ENCODE measurements at places on chromosomes 12 and 14.

GRCh38 chr12:53200458-53201176, 6.4 kb downstream of the ITGB7 start:
- DNase-seq = no peak

DNA sequence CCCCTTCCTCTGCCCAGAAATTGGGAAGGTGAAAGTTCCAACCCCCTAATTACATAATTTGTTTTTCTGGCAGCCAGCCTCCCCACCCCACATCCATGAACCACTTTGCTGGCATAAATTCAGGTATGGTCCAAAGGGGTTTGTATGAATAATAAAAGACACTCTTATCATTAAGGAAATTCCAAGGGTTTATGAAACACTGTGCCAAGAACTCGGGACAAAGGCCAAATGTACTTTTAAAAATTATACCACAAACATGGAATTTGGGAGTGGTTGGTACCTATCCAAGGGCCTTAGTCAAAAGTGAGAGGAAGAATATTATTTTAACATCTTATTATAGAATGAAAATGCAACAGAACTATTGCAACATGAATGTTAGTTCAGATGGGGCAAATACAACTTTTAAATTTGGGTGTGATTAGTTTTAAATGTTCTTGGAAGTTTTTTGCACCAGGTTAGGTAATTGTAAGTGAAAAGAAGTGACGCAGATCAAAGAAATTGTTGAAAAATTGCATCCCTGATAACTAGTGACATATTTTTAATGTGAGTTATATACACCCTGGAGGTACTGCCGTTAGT, 217.8 kb downstream of the TMEM117 start:
- no peak for DNase-seq

DNA sequence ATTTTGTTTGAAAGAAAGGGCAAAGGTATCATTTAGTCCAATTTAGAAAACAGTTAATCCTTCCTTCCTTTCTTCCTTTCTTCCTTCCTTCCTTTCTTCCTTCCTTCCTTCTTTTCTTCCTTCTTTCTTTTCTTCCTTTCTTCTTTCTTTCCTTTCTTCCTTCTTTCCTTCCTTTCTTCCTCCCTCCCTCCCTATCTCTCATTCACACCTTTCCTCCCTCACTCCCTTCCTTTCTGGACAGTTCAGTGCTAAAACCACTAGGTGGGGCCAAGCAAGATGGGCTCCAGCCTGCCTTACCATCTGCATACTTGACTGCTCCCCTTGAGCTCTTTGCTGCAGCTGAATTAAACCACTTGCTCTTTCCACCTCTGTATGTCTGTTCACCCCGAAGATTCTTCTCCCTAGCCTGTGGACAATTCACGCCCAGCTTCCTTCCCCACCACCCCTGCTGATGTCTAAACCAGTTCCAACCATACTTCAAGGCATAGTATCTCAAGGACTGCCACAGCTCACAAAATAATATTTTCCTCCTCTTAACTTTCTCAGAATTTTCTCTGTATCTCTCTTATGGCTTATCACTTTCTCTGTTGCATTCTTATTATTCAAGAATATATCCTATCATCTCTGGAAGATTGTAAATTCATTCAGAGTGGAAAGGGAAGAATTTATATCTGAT, 78.0 kb downstream of the DBX2 start:
- DNase-seq = no peak

- DNase-seq = no peak
Measured at GRCh38 chr12:92079054-92079385, 66.6 kb downstream of the BTG1 start.

- DNase-seq = no peak
Measured at GRCh38 chr12:127041985-127042625, 1224.9 kb upstream of the TMEM132C start.

GRCh38 chr12:79373896-79374499, 316.8 kb downstream of the PAWR start:
- peak; percentile 12 for DNase-seq

GRCh38 chr12:113142173-113142885, 6.8 kb upstream of the RASAL1 start:
- DNase-seq = no peak

- no peak for DNase-seq
Measured at GRCh38 chr14:29352706-29353080, 575.0 kb downstream of the PRKD1 start.

GRCh38 chr14:87312169-87312893, 680.7 kb downstream of the GALC start:
- no peak for DNase-seq

DNA sequence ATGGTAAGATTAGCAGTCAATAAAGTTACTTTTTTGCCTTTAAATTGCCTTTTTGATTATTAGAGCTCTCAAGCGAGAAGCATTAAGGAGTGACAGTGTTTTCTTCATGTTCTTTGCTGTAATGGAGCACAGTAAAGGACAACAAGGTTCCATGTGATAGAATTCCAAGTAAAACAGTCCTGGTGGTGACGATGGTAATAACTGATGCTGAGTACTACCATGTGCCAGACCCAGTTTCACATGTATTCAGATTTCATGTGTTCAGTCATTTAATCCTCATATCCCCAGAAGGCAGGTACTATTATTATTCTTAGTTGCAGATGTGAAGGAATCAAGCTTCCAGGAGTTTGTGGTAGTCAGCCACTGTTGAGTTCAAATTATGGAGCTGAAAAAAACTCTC, 79.0 kb downstream of the FRMD6 start:
- DNase-seq = no peak

DNA sequence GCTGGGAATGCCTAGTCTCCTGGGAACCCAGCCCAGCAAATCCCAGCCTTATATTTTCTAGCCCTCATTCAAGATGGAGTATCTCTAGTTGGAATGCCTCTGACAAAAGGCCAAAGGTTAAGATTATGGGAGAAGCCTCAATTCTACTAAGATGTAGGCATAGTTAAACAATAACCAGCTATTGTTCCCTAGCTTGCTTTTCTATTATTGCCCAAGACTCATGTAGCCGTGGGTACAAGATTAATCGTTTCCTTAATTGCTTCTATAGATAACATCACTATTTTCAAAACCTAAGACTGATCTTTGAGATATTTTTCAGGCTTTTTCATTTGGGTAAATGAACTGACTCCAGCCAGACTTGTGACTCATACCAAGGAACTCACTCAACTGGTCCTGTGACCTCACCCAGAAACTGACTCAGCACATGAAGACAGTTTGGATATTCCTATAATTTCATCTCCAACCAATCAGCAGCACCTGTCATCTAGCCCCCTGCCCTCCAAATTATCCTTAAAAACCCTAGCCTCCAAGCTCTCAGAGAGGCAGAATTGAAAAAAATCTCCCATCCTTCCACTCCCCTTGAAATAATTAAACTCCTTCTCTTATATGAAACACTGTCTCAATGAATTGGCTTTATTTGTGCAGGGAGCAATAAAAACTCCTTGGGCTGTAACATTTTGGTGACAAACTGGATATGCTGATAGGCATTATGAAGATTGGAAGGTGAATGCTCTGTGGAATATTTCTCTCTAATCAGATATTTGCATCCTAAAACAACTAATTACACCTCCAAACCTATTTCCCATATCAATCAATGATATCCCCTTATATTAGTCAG, 589.0 kb downstream of the C12orf50 start:
- no peak for DNase-seq

- no peak for DNase-seq
Measured at GRCh38 chr14:73014105-73014504, 12.8 kb downstream of the ZFYVE1 start.

- no peak for DNase-seq
Measured at GRCh38 chr12:85422762-85423161, 142.7 kb downstream of the ALX1 start.

DNA sequence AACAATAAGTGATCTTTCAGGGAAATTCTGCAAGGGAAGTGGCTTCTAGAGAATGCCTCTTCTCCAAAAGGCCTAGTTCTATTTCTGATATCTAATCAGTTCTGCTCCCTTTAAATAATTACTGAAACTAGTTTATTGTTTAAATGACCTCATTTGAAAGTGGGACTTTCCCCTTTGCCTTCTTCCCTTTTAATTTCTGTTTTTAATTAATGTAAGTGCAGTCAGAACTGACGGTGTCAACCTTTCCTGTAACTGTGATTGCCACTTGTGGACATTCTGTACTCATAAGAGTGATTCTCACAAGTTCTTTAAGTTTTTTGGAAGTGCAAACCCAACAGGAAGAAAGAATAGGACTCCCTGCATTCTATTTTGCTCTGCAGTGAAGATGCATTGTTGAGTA, 265.3 kb upstream of the PLEKHG7 start:
- no peak for DNase-seq

DNA sequence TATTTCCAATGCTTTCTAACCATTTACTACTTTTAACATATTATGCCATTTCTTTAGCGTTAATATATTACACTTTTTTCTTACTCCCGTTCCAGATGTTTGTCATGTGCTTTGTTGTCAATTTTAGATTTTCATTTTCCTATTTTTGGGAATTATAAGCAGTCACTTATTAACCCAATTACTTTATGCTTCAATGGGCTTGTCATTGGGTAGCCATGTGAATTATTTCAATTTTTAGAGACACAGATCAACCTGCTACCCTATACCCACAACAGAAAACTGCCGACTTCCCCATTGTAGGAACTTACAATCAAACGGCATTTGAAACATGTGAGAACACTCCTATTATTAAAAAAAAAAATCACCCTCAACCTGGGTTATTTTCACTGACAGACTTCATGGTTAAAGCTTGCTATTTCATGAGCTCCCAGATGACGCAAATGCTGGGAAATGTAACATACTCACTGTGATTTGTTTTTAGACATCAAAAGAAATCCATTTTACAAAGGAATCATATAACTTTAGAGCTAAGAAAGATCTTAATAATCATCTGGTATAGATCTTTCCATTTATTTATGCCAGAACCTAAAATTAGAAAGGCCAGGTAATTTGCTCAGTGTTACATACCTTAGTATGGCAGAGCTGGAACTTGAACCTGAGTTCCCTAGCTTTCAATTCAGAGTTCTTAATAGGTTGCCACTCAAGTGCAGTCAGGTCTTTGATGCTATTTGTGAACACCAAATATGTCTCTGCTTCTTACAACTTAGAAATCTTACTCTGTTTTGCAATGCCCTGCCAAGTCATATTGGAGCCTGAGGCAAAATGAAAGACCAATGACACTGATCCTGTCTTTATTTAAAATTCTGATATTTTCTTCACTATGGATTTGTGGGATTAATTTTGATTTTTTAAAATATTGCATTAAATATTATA, 340.4 kb downstream of the RAD51B start:
- DNase-seq = no peak

DNA sequence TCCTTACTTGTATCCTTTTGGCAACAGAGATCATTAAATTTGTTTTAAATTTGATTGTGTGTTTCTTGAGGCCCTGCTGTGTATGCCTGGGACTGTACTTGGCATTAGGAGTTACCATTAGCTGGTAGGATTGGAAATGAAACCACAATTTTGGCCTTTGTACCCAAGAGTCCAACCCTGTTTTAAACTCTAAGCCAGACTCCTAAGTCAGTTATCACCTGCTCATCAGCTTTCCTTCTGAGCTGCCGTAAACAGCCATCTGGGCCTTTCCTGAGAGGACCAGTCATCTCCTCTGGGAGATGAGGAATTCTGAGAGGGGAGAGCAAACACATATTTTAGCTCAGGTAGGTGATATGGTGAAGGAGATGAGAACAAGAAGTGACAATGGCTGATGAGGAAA, 74.3 kb upstream of the SRSF5 start:
- no peak for DNase-seq

GRCh38 chr14:68412505-68413465, 380.1 kb downstream of the ZFP36L1 start:
- DNase-seq = no peak

DNA sequence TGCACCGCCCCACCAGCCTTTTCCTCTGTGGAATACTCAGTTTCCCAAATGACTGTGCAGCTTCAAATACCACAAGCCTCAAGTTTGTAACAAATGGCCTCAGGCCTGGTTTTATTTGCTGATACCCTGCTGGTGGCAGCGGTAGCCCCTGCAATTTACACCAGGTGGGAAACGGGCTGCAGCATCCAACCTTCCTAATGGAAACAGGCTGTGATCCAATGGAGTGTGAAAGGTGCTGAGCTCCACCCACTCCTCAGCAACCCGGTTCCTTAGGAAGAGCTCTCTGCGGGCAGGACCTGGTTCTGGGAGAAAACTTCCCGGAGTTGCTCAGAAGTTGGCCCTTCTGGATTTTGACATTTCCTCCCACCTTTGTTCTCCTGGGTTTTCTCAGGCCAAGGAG, 41.7 kb upstream of the LTA4H start:
- no peak for DNase-seq

DNA sequence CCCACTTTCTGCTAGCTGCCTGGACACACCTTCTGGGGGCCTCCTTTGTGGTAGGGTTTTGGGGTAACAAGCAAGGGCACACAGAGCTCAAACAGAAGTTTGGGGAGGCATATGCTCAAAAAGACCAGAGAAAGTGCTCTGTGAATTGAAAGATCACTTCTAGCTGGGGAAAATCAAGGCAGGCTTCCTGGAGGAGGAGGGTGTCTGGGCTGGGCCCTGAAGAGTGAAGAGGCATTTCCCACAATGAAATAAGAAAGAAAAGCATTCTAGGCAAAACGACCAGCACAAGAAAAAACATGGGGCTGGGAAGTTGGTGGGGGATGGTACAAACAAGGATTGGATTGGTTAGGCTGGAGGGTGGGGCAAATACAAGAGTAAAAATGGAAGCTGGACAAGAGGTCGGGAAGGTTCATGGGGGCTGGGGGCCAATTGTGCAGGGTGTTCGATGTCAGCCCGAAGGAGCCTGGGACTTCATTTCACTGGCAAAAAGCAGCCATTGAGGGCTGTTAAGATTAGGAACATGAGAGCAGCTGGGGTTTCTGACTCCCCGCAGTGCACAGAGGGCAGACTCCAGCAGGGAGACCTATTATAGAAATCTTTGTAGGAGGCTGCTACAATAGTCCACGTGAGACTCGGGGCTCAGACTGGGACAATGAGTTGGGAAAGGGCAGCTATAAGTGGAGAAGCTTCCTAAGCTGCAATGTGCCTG, 51.5 kb upstream of the CMKLR1 start:
- no peak for DNase-seq

DNA sequence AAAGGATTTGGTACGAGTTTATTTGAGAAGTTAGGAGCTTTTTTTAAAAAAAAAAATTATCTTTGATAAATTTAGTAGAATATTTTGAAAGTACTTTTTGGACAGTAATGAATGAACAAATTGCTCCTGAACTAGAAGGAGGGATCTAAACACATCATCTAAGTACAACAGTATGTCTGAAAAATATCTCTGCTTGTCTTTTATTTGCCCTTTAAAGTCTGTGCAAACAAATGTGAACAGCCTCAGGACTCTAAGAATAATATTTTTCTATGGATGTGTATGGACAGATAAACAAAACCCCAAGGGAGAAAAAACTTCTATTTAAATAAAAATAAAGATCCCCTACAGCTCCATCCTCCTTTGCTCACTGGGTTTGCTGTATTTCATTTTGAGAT, 19.5 kb downstream of the FBXL14 start:
- DNase-seq = no peak

Data from 8988T (cell line).